ENCODE measurements at places on chromosomes 4 and X. TPM values are rescaled to one million over a fixed set of nuclear protein-coding genes. Genes with fewer than 3 reads are reported as not detected.

The DCAF16 gene
- total RNA-seq, result 33.9 TPM

- DNase-seq, result no peak
Observed at GRCh38 chr4:70544279-70544868, 26.0 kb downstream of the AMTN start.

DNA sequence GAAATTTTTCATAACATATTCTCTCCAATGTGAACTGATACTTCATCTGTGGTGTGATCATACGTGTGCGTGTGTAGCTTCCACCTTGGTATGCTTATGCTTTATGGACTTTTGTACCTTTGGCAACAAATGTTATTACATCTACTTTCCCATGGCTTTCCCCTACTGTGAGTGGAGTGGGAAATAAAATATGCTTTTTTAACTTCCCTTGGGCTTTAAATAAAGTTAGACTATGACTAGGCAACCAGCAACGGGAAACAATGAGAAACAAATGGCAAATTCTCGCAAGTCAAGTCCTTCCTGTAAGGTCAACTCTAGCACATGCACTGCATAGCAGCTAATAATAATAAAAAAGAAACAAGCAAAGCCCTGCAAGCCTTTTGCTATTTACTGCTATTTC, 205.0 kb upstream of the PDE5A start:
- no peak for DNase-seq

GRCh38 chr4:111274486-111274885, 651.6 kb upstream of the PITX2 start:
- no peak for DNase-seq

GRCh38 chr4:97153042-97153441, 990.2 kb downstream of the STPG2 start:
- no peak for DNase-seq
